NCI-H1105 treated with DMSO at 0.1 percent for 48 hours (cell line): ENCODE measurements at places on chromosomes 16 and 17.
A peak's percentile ranks its signal among the peaks of the same experiment; 100 is the strongest.

GRCh38 chr16:89200850-89201411 is 594 bp upstream of the SLC22A31 start:
- DNase-seq, result no peak

GRCh38 chr16:72744076-72744793 is 303.7 kb downstream of the ZFHX3 start:
- peak; percentile 3 for DNase-seq

GRCh38 chr16:30526137-30526822 is at the start of gene ZNF768:
Gene ZNF768 (minus strand): TSS chr16:30526566. CDS start chr16:30526413, 153 bp downstream.
- DNase-seq, result peak; percentile 37

- DNase-seq, result no peak
Measured at GRCh38 chr17:75864448-75864871, 9.3 kb upstream of the WBP2 start.

- DNase-seq, result no peak
Measured at GRCh38 chr17:29358416-29358815, 31.7 kb upstream of the TAOK1 start.

GRCh38 chr17:77708936-77709335 is 249.6 kb upstream of the TNRC6C start:
- DNase-seq, result no peak

DNA sequence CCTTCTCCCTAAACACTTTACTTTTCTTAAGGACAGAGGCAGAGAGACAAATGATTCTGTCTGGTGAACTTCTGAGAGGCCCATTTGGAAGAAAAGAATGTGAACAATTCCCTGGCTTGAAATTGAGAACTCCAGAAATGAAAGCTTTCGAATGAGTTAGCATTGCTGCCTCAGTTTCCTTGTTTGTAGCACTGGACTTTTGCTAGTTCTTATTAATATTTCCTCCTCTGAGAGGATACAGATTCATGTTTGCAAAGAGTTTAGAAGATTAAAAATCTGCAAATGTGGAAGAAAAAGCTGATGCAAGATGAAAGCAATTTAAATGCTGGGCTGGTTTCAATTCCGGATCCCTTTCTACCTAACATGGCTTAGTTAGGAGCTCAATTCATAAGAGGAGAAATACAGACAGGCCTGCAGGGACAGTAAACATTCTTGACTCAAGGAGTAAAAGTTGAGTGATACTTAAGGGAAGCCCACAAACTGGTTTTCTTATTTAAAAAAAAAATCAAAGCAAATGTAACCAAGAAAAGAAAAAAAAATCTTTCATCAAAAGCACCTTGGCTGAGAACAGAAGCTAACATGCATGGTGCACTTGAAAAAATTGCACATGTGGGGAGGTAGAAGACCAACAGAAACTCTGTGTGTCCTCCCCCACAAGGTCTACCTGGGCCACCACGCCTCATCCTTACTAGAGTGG is 27.1 kb downstream of the HNF1B start:
- DNase-seq, result no peak

- no peak for DNase-seq
Measured at GRCh38 chr16:29678691-29679267, at the start of gene QPRT. Gene QPRT (plus strand): TSS chr16:29679180. CDS start chr16:29679198, 18 bp downstream.

GRCh38 chr16:89199241-89200123 is 855 bp downstream of the SLC22A31 start:
- no peak for DNase-seq

GRCh38 chr17:2692781-2693135 is 18.8 kb downstream of the CLUH start:
- DNase-seq, result no peak

- peak; percentile 10 for DNase-seq
Measured at GRCh38 chr16:24853830-24854229, 8.1 kb downstream of the SLC5A11 start.

GRCh38 chr17:33527290-33527689 is 234.2 kb upstream of the ASIC2 start:
- no peak for DNase-seq

- no peak for DNase-seq
Measured at GRCh38 chr17:78227455-78227916, 3.9 kb upstream of the TMEM235 start.

GRCh38 chr16:30736995-30737793 is 11.0 kb upstream of the PHKG2 start:
- DNase-seq, result no peak

DNA sequence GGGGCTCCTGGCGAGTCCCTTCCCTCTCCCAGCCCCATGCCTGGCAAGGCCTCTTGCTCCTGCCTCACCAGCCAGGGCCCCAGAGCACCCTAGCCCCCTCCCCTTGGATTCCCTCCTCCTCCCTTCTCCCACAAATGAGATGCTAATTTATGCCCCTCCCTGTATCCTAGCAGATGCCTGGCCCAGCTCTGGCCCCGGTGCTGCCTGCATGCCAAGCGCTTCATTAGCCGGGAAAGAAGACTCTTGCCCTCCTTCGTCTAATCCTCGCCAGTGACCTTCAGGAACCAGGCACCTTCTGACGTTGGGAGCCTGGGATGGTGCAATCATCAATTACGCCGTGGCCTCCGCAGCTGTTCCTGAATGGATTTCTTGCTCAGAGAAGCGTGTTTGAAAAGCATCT is 127.8 kb downstream of the SDK2 start:
- no peak for DNase-seq

DNA sequence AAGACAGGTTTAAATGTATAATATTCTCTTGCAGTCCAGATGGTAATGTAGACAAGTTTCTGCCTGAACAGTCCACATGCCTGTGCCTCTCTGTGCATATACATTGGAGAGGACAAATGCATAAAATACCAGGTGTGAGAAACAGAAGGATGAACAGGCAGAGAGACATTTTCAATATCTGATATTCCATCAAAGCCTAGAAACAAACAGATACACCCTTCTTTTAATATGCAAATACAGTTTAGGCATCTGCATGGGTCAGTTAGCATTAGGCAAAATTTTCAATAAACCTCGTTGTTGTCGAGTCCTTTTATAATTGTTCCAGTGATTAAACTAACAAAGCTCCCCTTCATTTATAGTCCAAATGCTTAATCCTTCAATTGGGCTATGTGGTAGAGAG is 897 bp downstream of the OMG start:
- DNase-seq, result no peak

- no peak for DNase-seq
Measured at GRCh38 chr17:4768298-4768697, 3.4 kb upstream of the TM4SF5 start.

DNA sequence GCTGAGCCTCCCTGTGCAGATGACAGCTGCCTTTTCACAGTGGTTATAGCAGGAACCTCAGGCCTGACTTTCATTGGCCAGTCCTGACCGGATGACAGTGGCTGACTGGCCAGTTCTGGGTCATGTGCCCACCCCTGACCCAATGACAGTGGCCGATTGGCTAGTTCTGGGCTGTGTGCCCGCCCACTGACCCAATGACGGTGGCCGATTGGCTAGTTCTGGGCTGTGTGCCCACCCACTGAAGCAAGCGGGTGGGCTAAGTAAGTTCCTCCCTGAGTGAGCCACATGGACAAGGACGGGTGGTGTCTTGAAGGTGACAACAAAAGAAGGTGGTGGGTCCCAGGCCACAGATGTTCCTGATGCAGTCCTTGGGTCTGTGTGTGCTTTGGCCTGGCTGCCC is 9.5 kb downstream of the DEF8 start:
- no peak for DNase-seq

GRCh38 chr17:63881935-63882601 is at the start of gene GH2:
Gene GH2 (minus strand): TSS chr17:63881944. CDS start chr17:63881801, 143 bp downstream.
- DNase-seq, result no peak
